ENCODE measurements at places on chromosomes 7 and 10.
A peak's percentile ranks its signal among the peaks of the same experiment; 100 is the strongest.

GRCh38 chr7:77426052-77426404, 9.9 kb upstream of the GSAP start:
- DNase-seq: no peak

DNA sequence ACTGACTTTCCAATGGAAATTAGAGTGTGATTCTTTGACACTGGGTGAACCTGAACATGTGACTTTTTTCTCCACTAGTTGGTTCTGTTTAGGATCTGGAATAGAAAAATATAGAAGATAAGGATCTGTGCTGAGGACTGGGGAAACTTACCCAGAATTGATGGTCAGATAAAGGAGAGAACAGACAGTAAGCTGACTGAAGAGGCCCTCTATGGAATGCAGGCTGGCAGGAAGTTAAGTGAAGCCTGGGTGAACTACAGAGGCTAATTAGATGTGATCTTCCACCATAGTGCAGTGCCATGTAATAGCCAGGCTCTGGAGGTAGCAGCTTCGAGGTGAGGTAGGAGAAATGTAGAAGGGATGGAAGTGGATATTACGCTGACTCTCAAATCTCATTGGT, 455.3 kb downstream of the PLXDC2 start:
- no peak for DNase-seq

- DNase-seq: no peak
These were observed 114.6 kb upstream of the RET start for GRCh38 chr10:42962110-42962901.

DNA sequence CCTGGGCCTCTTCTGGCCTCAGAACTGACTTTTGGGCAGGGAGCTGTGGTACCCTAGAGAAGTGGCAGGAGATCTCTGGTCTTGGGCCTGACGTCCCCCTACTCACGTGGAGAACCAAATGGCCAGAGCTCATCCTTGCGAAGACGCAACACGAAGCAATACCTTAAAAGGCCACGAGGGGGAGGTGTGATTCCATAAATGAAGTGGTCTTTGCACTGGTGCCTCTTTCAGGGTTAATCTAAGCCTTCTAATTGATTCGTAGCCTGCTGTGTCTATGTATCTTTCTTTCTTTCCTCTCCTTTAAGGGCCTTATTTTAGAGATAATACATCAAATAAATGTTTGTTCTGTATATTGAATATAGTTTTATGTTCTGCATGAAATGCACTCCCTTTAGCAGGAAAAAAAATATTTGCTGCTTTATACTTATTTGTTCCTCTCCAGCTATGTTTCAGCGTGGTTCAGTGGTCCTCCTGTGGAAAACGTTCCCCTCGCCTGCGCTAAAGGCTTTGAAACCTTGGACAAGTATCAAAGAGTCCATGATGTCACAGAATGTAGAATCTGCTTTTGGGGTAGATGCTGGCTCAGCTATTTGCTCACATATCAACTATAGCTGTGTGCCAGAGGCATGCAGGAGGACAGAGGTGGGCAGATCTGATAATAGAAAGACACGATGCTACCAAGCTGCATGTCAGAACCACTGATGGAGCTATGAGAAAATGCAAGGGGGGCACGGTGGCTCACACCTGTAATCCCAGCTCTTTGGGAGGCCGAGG, 41.0 kb downstream of the STRA8 start:
- peak; percentile 54 for DNase-seq

DNA sequence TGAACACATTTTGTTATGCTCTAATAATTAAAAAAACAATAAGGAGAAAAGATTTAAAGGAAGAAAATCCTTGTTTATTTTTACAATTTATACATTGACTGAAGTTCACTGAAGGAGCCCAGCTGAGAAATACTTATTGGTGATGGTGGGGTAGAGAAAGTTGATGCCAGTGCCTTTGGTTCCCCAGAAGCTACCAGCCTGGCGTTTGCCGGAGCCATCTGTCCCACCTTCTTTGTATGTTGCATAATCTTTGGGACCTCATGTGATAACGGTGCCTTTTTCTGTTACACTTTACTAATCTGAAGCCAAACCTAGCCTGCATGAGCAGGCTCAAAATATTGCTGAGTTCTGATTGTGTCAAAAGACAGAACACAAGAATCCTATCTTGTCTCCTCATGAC, 22.7 kb downstream of the ZNF365 start:
- DNase-seq: no peak

GRCh38 chr7:78368771-78369170, 570.2 kb downstream of the PHTF2 start:
- DNase-seq: no peak

DNA sequence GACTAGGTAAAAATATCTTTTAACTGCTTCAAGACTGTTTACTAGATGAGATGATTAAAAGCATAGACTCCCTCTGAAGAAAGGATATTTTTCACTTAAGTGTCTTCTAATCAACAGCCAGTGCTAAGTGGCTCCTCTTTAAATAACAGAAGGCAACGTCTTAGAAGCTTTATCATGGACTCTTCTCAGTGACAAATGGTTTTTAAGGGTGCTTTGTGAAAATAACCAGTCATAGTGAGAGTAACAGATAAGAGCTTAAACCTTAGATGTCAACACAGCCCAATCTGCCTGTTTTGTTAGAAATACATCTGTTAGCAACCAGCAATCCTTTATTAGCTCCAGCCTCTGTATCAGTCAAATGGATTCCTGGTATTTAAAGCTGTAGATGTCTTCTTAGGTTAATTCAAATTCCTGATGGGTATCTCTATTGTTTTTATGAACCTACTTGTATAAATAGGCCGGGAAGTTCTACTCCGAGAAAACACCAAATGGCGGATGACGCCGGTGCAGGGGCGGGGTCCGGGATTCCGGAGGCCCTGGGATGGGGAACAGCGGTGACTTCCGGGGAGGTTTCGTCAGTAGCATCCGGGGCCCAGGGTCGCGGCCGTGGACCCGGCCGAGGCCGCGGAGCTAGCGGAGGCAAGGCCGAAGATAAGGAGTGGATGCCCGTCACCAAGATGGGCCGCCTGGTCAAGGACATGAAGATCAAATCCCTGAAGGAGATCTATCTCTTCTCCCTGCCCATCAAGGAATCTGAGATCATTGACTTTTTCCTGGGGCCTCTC, 285.4 kb downstream of the GPR37 start:
- no peak for DNase-seq

DNA sequence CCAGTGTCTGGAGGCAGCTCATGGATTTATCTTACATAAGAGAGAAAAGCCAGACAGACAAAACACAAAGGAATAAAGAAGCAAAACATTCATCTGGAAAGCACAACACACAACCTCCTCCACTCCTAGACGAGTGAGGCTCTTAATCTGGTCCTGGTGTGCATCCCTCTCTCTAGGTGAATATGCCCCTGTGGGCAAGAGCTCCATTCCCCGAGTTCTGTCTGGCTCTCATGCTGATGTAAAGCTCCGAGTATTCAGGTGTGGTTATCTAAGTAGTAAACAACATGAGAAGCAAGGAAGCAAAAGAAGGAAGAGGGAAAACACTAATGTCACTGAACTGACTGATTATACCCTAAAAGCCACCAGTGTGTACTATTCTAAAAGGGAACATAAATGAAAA, 47.9 kb upstream of the FEZF1 start:
- DNase-seq: no peak

GRCh38 chr7:41795276-41795833, 92.5 kb upstream of the INHBA start:
- DNase-seq: no peak

- DNase-seq: no peak
These were observed 39.7 kb downstream of the MTPAP start for GRCh38 chr10:30309403-30309802.

GRCh38 chr7:118039963-118040489, 143.9 kb upstream of the LSM8 start:
- no peak for DNase-seq

DNA sequence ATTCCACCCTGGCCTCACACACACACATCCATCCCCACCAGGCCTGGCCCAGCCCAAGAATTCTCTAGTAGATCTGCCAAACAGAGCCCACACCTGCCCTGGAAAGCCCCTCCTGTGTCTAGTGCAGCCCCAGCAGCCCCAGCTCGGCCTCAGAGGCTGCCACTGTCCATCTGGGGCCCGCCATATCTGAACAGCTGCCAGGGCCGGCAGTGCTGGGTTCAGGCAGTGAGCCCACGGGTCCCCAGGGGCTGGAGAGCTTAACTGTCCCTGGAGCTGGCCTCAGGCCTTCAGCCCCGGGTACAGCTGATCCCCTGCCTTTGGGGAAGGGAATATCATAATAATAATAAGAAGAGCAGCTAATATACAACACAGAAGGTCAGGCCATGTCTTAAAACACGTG, 574 bp downstream of the MYL10 start:
- no peak for DNase-seq

DNA sequence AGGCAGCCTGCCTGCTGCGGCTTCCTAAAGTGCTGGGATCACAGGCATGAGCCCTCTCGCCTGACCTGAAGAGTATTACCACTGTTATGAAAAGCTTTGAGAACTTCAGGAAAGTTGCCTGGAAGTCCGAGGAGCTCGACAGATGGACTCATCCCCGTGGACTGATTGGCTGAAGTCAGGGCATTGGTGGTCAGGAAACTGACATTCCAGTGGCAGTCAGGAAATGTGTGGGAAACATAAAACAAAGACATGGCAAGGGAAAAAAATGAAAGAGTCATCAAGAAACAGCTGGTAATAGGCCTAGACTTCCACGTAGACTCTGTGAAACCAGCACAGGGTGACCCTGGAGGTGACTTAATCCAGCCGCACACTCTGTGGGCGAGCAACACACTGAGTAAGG, 123.3 kb downstream of the CDH23 start:
- no peak for DNase-seq

DNA sequence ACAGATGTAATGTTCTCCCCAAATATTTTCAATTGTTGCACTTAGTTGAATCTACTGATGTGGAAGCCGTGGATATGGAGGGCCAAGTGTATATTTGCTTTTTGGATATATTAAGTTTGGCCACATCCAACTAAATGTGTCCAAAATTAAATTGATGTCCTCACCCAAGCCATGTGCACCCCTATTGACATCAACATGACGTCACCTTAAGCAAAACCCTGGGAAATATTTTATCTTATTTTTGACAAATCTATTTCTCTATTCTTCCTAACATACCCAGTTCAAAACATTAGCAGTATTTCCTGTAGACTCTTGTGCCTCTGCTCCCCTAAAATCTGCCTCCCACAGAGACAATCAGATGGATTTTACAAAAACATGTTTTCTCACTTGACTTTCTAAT, 652.5 kb downstream of the PCDH15 start:
- no peak for DNase-seq

GRCh38 chr7:71558806-71559613, 427.1 kb downstream of the GALNT17 start:
- DNase-seq: no peak

GRCh38 chr7:46349490-46349889, 428.4 kb upstream of the IGFBP3 start:
- no peak for DNase-seq

GRCh38 chr7:143383642-143383957, 2.5 kb downstream of the ZYX start:
- no peak for DNase-seq

- peak; percentile 77 for DNase-seq
These were observed at the start of gene FAM241B for GRCh38 chr10:69629897-69630650. TSS of gene FAM241B (plus strand) at chr10:69630247. CDS start at chr10:69631744, 1,497 bp downstream.

DNA sequence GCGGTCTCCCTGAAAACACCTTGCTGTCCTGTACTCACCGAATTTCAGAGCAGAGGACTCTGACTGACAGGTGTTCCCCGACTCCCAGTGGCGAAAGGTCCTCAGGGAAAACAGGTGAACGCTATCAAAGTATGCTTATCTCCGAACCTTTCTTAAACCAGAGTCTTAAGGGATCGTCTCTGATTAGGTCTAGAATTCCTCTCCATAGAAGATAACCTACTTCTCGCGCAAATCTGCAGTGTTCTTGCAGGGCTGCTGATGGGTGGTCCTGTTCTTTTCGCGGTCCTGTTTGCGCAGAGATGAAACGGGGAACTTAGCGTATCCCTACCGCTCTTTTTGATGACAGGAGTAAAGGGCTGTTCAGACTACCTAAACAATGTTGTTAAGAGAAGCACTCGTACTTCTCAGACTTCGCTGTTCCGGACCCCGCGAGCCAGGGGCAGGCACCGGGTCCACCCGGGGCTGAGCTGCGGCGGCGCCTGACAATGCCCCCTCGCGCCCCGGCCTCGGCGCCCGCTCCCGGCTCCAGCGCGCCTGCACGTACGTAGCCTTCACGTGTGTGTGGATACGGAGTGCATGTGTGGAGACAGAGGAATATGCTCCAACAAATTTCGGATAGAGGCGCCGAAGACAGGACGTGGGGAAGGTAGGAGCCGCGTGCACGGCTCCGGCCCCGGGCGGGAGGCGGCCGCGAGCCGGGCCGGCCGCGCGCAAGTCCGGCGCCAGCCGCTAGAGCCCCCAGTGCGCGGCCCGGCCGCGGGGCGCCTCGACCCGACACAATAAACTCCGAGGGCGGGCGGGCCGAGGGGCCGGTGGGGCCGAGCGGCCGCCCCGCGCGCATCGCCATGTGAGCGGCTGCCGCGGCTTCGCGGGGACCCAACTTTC, 766 bp upstream of the ZMYND11 start:
- peak; percentile 13 for DNase-seq

DNA sequence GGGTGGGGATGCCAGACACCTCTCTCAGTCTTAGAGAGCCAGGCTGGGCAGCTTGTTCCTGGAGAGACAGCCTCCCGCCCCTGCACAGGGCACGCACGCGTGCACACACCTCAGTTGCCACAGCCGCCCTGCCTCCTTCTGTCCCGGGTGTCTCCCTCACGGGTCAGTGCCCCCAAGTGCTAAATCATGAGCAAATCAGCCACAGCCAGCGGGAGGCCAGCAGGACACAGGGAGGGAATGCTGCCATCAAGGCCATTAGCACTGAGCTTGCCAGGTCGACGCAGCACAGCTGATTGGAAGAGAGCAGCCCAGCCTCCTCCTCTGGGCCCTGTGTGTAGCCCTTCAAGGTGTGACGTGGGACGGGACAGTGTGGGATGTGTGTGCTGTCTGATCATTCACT, 130.4 kb downstream of the CDH23 start:
- DNase-seq: no peak

DNA sequence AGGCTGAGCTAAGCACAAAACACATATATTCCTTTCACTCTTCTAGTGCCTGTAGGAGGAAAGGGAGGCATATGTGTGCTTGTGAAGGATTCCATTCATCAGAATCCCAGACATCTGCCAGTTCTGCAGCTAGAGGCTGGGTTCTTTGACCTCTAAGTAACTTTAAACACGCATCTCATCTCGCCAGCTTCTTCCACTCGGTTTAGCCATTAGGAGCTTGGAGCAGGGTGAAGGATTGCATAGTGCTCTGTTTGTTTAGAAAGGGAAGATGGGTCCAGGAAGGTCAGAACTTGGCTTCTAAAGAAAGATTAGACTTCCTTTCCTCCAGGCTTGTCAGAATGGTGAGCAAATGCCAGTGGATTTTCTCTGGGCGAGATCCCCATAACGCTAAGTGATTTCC, 43.6 kb downstream of the HK1 start:
- no peak for DNase-seq

GRCh38 chr10:112744181-112745096, 205.6 kb upstream of the TCF7L2 start:
- no peak for DNase-seq

GRCh38 chr10:18476076-18476647, 175.2 kb downstream of the NSUN6 start:
- DNase-seq: no peak

GRCh38 chr7:50312250-50313162, 8.0 kb downstream of the IKZF1 start:
- DNase-seq: no peak

- DNase-seq: no peak
These were observed 64.4 kb downstream of the SAMD9 start for GRCh38 chr7:93053209-93053948.

- peak; percentile 65 for DNase-seq
These were observed 869 bp downstream of the TRIM24 start for GRCh38 chr7:138460649-138461607.

- DNase-seq: no peak
These were observed 1.6 kb upstream of the GOT1 start for GRCh38 chr10:99432047-99432446.
